ENCODE measurements at places on chromosomes 13 and 19. TPM values are rescaled to one million over a fixed set of nuclear protein-coding genes. Genes with fewer than 3 reads are reported as not detected.

The NCAN gene
- total RNA-seq = not detected

- DNase-seq = peak; percentile 12
Observed at GRCh38 chr19:42657556-42657955, 62.8 kb upstream of the CEACAM8 start.

DNA sequence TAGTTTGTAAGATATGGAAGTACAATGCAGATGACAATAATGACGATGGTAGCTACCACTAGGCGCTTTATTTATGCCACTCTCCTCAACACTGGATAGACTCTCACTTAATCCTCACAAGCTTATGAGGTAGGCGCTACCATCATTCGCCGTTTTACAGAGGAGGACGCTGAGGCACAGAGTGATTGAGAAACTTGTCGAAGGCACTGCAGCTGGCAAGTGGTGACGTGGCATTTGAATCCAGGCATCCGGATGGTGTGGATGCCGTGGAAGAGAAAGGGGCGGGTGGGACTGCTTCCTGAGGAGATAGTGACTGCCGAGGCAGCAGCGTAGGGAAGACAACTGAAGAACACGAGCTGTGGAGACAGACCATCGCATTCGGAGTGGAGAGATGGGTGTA, 1.3 kb upstream of the RPS9 start:
- DNase-seq = no peak

DNA sequence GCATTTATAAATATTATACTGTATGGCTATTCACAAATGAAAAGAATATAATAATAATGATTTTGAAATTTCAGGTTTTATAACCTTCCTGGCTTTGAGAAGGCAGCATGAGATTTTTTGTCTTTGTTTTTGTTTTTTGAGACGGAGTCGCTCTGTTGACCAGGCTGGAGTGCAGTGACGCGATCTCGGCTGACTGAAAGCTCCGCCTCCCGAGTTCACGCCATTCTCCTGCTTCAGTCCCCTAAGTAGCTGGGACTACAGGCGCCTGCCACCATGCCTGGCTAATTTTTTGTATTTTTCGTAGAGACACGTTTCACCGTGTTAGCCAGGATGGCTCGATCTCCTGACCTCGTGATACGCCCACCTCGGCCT, 64.1 kb downstream of the ZNF429 start:
- DNase-seq = no peak

DNA sequence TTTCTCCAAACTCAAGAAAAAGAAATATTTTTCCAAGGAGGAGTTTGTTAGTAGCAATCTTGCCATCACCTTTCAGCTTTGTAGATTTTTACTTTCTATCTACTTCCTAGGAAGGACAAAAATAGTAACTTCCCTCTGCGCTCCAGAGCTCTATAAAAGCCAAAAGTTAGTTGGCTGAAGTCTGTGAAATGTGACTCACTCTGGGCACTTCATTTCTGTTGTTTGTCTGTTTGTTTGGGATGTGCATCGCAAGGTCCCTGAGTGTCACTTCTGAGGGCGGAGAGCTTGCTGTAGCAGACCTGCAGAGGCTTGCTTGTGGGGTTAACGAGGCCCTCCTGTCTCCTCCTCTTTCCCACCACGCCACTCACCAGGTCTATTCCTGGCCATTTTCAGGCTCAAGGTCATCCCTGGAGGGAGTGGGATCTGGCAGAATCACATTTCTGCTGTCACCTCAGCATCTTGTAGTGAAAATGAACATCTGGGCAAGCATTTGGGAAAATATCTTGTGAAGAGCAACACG, 307.6 kb downstream of the GPC6 start:
- no peak for DNase-seq

DNA sequence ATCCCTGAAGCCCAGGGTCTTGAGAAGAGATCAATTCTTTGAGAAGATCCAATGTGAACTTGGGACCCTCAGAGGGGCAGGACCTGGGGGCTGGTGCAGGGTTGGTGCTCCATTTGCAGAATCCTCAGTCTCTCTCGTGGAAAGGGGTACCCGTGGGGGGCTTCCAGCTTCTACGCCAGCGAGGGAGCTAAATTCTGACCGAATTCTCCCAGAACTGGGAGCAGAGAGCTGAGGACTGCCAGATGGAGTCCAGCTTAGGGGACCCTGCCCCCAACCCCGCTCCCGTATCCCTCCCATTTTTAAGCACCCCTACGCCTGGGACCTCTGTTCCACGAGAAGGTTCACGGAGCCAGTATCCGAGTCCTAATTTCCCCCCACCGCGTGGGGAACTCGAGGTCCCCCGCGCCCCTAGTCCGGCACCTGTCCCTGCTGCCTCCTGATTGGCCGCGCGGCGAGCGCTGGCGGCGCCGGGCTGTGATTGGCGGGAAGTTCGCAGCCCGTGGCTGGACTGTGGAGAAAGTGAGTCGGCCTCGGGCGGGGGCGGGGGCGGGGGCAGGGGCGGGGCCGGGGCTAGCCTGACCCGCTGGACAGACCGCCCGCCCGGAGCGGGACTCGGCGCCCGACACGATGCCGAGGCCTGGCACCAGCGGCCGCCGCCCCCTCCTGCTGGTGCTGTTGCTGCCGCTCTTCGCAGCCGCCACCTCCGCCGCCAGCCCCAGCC, 4.4 kb upstream of the LTBP4 start:
- peak; percentile 64 for DNase-seq

- peak; percentile 19 for DNase-seq
Observed at GRCh38 chr19:5002143-5002542, 33.2 kb downstream of the KDM4B start.

DNA sequence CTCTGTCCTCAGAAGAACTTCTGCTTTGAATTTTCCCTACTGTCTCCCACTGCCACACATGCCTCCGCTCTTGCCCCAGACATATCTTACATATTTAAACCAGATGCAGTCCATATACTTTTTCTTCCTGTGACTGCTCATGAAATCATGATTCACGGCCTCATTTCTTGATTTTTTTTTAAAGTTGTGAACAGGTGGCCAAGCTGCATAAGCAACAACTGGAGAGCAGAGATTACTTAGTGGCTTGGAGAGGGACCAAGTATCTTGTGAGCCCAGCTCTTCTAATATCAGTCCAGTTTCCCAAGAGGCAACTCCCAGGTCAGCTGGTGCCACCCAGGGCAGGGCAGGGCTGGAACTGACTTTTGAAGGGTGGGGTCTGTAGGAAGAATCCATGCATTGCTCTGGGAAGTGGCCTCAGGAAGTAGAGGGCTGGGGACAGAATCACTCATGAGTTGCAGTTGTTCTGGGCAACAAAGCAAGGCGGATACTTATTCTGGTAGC, 152.4 kb downstream of the LMO7 start:
- no peak for DNase-seq

DNA sequence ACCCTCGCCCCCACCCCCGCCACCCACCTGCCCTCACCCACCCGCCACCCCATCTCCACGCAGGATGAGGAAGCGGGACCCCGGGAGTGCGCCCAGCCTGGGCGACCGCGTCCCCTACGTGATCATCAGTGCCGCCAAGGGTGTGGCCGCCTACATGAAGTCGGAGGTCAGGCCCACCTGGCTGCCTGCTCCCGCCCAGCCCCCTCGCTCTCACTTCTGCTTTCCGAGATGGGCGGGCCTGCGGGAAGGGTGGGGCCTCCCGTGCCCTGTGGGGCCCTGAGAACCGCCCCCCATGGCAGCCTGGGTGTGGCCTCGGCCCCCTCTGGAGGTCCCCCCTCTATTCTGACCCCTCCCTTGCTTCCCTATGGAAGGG, 3.1 kb upstream of the SPIB start:
- DNase-seq = no peak

DNA sequence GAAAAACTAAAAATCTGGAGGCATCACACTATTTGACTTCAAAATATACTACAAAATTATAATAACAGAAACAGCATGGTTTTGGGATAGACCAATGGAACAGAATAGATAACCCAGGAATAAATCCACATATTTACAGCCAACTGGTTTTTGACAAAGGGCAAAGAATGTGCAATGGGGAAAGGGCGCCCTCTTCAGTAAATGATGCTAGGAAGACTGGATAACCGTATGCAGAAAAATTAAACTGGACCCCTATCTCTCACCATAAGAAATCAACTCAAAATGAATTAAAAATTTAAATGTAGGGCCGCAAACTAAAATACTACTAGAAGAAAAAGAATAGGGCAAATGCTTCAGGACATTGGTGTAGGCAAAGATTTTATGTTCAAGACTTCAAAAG, 440.5 kb upstream of the SGCG start:
- DNase-seq = no peak

GRCh38 chr19:10752237-10752912, 34.5 kb downstream of the DNM2 start:
- no peak for DNase-seq

The ZNF135 gene
- not detected for total RNA-seq

- DNase-seq = no peak
Observed at GRCh38 chr13:77911751-77912150, 6.9 kb downstream of the EDNRB start.

GRCh38 chr19:31118287-31118955, 230.8 kb downstream of the TSHZ3 start:
- DNase-seq = no peak

GRCh38 chr19:42443944-42444398, 1.2 kb upstream of the CXCL17 start:
- no peak for DNase-seq

The KIR3DL2 gene
- total RNA-seq = not detected

The ZNF506 gene
- total RNA-seq = 14.9 TPM

GRCh38 chr13:28958441-28958840, 138.3 kb downstream of the MTUS2 start:
- DNase-seq = no peak

The RNF17 gene
- not detected for total RNA-seq

The PEAK3 gene
- not detected for total RNA-seq

The SSC5D gene
- total RNA-seq = 0.26 TPM

The ZNF283 gene
- total RNA-seq = 13.9 TPM

The VSTM1 gene
- total RNA-seq = not detected

- DNase-seq = no peak
Observed at GRCh38 chr13:37736045-37736444, 133.5 kb downstream of the TRPC4 start.

DNA sequence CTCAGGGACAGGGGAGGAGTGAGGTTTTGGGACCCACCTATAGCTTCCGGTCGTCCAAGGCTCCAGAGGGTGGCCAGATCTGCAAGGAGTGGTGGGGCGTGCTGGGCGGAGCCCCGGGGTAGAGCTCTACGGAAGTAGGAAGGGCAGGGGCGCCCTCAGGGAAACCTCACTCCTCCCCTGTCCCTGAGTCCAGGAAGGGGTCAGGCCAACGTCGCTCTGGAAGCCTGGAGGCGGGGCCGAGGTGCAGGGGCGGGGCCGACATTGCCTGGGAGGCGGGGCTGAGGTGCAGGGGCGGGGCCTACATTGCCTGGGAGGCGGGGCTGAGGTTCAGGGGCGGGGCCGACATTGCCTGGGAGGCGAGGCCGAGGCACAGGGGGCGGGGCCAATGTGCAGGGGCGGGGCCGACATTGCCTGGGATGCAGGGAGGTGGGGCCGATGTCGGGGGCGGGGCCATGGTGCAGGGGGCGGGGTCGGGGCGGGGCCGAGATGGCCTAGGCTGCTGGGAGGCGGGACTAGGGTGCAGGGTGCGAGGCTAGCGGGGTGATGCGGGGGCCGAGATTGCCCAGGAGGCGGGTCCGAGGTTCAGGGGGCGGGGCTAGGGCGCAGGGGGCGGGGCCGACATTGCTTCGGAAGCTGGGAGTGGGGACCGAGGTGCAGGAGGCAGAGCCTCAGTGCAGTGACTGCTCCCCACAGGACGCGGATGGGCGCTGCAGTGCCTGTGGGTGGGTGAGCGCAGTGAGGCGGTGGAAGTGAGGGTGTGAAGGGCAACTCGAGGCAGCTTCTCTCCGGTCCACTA, 4.9 kb upstream of the PALM start:
- peak; percentile 36 for DNase-seq

GRCh38 chr19:18480006-18480691, 41.7 kb downstream of the ELL start:
- no peak for DNase-seq

DNA sequence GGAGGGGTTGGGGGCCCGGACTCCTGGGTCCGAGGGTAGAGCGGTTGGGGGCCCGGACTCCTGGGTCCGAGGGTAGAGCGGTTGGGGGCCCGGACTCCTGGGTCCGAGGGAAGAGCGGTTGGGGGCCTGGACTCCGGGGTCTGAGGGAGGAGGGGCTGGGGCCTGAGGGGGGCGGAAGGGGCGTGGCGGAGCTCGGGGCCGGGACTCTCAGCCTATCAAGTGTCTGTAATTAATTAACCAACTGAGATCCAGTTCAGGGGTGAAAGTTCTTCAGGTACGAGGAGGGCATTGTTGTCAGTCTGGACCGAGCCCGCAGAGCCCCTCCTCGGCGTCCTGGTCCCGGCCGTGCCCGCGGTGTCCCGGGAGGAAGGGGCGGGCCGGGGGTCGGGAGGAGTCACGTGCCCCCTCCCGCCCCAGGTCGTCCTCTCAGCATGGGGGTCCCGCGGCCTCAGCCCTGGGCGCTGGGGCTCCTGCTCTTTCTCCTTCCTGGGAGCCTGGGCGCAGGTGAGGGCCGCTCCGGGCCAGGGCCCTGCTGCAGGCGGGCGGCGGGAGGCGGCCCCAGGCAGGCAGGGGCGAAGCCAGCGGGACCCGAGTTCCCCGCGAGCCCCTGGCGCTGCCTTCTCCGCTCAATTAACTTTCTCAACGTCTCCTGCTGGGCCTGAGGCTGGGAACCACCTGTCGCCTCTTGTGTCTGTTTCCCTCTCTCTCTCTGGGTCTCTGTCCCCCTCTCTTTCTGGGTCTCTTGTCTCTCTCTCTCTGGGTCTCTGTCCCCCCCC, 697 bp downstream of the FCGRT start:
- peak; percentile 54 for DNase-seq

GRCh38 chr19:18771328-18772242, 19.5 kb downstream of the COMP start:
- DNase-seq = no peak

The TSEN34 gene
- 52.2 TPM for total RNA-seq

DNA sequence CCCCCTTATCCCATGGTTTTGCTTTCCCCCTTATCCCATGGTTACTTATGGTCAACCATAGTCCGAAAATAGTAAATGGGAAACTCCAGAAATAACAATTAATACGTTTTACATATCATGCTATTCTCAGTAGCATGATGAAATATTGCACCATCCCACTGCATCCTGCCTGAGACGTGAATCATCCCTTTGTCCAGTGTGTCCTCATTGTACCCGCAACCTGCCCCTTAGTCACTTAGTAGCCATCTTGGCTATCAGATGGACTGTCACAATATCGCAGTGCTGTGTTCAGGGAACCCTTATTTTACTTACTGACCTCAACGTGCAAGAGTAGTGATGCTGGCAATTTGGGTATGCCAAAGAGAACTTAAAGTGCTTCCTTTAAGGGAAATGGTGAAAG, 10.5 kb upstream of the NBEA start:
- no peak for DNase-seq
